ENCODE measurements at places on chromosomes 16 and 17.

DNA sequence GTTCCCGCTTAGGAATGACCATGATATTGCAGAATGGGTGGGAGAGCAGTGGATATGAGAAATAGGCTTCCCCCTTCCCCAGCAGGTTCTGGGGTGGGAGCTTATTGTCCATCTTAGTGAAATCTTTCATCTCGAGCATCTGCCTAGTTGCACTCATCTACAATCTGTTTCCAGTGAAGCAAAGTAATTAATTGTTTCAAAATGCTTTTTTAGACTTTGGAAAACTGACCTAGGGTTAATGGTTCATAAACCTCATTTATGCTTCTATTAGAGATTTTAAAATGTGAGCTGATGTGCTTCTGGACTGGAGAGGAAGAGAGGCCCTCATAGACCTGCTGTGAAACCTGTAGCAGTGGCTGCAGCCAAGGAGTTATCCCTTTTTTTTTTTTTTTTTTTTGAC, 247.7 kb upstream of the XYLT1 start:
- no peak for DNase-seq

- DNase-seq: no peak
These were observed 3.3 kb downstream of the CDK5R1 start for GRCh38 chr17:32490101-32490482.

DNA sequence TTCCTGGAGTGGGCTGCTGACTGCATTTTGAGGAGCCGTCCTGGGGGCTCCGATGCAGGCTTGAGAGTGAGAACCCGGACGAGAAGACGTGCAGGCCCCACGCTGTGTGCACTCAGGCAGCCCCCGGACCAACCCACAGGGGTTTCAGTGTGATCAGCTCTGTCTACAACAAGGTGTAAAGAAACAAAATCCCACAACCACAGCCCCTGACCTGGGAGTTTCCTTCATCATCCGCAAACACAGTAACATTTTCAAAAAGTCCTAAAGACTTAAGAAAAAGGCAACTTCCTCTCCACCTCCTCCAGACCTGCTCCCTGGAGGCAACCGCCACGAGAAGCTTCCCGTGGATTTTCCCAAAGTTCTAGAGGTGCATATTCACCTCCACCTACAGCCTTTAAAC, 15.4 kb upstream of the MEAK7 start:
- no peak for DNase-seq

DNA sequence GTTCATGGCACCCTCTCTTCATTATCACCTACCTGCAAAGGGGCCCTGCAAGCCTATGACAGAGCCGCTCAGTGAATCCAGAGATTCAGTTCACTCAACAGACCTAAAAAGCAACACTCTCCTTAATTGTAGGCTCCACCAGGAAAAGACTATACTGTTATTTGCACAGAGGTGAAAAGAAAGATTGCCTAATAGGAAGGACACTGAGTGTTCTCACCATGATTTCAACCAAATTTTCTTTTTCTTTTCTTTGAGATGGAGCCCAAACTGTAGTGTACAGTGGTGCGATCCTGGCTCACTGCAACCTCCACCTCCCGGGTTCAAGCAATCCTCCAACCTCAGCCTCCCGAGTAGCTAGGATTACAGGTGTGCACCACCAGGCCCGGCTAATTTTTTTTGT, 104.5 kb downstream of the PARN start:
- no peak for DNase-seq

DNA sequence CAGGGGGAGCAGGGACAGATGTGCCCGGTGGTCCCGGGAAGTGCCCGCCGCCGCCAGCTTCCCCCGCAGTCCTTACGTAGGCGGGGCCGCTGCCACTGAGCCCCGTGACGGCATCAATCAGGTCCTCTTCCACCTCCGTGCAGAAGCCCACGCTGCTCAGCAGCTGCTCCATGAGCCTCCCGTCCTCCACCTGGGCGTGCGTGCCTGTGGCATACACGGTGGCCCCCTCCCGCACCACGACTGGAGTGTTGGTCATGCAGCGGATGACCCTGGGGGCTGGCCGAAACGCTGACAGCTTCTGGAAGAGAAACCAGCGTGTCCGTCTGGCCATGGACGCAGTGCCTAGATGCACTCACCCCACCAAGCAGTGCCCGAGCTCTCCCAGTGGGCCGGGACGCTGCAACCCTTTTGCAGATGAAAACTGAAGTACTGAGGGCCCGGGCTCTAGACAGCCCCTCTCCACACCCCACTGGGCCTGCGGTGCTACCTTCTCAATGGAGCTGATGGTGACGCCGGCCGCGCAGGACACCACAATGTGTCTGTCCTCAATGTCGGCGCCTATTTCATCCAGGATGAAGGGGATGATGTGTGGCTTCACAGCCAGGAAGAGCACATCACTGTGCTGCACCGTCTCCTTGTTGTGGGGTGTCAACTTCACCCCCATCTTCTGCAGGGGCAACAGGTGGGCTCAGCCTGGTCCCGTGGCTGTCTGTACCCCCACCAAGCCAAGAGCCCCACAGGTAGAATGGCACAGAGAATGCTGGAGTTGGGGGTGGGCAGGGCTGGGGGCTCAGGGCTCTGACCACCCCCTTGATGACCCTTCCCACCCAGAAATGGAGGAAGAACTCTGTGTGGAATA, 2.0 kb downstream of the PYCR1 start:
- DNase-seq: no peak

GRCh38 chr17:28511858-28512461, 5.8 kb downstream of the FOXN1 start:
- DNase-seq: no peak

DNA sequence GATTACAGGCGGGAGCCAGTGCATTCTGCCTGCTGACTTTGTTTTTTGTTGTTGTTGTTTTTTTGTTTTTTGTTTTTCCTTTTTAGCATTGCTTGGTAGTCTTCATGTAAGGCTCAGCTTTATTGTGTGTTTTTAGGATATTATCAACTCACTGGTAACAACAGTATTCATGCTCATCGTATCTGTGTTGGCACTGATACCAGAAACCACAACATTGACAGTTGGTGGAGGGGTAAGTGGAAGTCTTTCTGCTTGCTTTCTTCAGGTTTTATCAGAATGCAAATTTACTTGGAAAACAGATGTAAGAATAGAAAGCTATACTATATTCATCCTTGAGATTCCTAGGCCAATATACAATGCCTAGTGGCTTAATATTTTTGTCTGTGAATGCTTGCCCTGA, 3.3 kb upstream of the CMTM1 start:
- DNase-seq: no peak

DNA sequence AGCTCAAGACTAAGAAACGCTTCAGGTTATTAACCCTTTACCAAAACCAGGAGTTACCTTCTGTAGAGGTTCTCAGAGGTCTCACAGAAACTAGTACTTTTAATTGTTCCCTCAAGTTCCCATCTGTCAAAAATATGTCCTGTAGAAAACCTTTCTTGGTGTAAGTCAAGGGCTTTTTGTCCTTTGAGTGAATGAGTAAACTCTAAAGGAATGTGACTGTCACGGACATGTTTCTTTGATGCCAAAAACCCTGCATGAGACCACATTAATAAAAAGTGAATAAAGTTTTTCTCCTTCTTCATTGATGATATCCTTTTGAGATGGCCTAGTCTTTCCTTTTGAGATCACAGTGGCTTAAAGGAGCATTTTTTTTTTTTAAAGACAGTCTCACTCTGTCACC, 102.9 kb downstream of the NLK start:
- DNase-seq: no peak

All from 8988T (cell line).